ENCODE measurements at places on chromosomes 3 and 15.

- DNase-seq = no peak
Measured at GRCh38 chr15:82656641-82657266, 9.6 kb upstream of the CPEB1 start.

DNA sequence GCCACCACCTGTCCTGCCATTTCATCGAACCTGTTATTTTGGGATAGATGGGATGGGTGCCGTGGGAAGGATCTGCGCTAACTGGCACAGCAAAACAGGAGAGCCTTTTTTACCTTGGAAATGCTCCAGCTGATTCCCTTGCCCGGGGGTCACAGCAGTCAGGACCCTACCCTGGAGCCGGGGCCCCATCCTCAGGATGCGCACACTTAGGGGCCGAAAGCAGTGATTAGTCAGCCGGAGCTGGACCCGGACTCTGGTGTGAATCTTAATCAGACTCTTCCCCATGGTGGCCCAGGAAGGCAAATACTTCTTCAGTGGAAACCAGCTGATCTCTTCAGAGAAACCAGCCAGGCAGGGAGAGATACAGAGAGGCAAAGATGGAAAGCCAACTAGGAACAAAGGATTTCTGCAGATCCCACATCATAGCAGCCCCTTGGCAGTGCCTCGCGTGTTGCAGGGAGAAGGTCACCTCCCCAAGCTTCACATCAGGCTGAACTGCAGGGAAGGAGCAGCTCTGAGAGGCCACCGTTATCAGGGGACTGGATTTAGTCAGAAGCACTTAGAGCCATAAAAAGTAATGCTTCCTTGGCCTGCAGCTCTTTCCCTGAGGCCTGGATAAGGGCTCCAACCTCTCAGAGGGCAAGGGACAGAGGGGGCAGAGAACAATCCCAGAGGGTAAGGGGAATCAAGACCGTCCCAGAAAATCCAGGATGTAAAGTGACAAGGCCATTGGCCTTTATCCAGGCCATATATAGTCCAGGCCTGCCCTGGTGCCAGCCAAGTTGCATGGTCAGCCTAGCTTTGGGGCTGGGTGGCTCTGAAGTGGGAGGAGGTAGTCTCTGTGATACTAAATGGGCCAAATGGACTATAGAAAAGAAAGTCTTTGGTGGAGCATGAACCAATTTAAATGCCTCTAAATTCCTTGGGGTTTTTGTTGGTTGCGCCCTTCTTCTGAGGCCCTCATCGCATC is 52.9 kb downstream of the WDR76 start:
- DNase-seq = no peak

- no peak for DNase-seq
Measured at GRCh38 chr3:64645243-64645642, 42.6 kb downstream of the ADAMTS9 start.

- no peak for DNase-seq
Measured at GRCh38 chr15:75641603-75642002, 1.6 kb upstream of the IMP3 start.

DNA sequence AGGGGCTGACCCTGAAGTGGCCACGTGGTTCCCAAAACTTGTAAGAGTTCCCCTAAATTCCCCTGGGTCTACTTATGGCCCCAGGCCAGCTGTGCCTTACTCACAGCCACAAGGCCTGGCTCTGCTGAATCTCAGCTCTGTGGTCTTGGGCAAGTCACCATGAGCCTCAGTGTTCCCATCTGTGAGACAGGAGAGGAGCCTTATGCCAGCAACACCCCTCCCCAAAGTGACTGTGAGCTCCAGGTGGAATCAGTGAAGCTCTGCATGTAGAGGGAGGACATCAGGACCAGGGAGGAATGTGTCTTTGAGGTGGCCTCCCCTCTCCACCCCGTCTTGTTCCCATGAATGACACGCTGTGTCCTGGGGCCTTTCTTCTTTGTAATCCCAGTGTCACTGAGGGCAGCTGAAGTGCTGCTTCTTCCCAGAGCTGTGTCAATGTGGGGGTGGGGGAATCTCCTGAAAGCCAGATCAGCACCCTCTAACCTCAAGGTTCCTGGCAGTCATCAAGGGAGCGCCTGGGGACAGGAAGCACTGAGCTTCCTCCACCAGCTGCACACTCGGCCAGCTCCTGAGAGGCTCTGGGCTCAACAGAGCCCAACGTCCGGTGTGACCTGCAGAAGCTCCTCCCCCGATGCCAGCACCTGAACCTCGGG is 258.9 kb downstream of the UACA start:
- DNase-seq = no peak

- no peak for DNase-seq
Measured at GRCh38 chr3:158728851-158729250, 3.4 kb downstream of the RARRES1 start.

- no peak for DNase-seq
Measured at GRCh38 chr3:38095669-38096483, 41.1 kb downstream of the ACAA1 start.

DNA sequence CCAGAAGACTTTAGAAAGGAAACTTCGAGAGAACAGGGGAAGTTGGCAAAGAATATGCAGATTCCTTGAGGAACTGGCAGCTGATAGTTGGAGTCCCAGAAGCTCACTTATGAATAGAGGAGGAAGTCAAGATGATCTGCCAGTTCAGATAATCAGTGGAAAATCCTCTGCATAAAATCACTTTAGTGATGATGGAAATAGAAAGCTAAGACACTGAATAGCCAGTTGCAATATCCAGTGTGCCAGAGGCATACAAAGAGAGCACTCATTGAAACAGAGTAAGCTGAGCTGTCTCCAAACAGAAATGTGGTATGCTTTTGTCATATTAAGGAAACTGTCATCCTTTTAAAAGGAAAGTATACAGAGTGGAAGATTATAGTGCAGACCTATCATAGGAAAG is 1207.6 kb downstream of the OTOL1 start:
- DNase-seq = peak; percentile 19

GRCh38 chr3:10775259-10775658 is 40.8 kb upstream of the SLC6A11 start:
- no peak for DNase-seq

GRCh38 chr3:14522768-14523167 is 17.4 kb downstream of the GRIP2 start:
- DNase-seq = no peak

DNA sequence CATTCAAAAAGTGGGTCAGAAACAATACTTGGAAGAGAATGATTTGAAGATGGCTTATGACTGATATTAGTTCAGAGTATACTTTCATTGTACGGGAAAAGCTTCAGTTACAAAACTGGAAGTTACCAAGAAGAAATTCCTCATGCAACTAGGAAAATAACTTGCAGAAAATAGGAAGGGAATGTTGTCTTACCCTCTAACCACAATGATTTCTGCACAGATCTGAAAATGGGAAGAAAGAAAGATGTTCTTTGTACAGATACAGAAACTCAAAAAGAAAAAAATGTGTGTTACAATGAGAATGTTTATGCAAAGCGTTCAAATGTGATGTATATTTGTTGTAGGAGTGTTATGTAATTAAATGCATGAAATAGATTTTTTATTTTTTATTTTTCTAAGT is 3.7 kb downstream of the ZNF280D start:
- DNase-seq = peak; percentile 68

- DNase-seq = no peak
Measured at GRCh38 chr15:97604677-97605076, 355.8 kb upstream of the ARRDC4 start.

DNA sequence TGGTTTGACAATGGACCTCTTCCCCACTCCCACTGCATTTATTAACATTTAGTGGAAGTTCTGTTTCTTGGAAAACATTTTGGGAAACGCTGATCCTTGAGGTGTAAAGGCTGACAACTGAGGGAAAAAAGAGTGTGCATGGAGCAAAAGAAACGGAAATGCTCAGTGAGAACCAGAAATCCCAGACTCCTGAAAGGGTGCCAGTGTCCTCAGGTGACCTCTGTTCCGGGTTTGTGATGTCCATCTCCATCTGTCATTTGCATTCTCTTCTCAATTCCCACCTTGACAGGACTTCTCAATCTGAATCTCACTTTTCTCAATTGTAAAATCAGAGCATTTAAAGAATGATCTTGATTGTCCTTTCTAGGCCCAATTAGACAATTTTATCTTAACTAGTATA is 71.1 kb upstream of the FAM3D start:
- DNase-seq = no peak

- DNase-seq = no peak
Measured at GRCh38 chr3:127637546-127637945, 8.6 kb downstream of the PODXL2 start.

GRCh38 chr3:135014566-135014965 is 219.5 kb downstream of the EPHB1 start:
- no peak for DNase-seq

GRCh38 chr3:10647376-10647775 is 142.0 kb upstream of the ATP2B2 start:
- no peak for DNase-seq

DNA sequence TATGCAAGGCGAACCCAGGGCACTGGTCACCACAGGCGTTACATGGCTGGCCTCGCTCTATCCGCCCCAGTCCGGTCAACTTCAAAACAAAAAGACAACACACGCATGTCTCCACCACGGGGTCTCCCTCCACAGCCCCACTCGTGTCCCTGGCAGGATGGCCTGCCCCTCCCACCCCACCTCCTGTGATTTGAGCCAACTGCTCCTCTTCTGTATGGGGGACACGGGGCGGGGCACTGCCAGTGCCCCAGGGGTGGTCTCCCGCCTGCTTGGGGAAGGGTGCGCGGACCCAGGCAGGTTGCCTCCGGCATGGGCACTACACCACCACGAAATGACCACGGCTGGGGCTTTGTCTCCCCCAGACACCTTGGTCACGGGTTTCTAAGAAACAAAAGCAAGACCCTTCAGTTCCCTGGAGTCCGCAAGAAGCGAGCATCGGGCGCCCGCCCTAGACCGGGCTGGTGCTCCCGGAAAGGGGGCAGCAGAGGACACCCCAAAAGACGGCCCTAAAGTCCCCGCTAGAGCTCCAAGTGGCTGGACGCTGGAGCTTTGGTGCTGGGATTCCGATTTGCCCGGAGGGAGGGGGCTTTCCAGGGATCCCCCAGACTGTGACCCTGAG is 219.3 kb upstream of the PRICKLE2 start:
- no peak for DNase-seq

- no peak for DNase-seq
Measured at GRCh38 chr3:9047452-9048346, 84.4 kb upstream of the RAD18 start.

DNA sequence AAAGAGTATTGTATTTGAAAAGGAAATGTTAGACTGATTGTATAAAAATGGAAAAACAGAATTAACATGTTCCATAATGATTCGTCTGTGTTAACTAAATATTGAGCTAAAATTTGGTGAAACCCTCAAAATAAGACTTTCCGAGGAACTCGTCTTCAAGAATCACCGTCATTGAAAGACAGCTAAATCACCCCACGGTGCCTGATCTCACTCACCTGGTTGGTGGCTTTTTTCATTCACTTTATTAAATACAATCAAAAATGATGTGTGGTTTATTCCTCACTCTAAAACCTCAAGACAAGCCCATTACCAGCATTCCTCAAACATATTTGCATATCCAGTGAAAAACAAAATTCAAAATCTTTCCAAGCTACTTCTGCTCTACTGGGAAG is 153.9 kb downstream of the FOXP1 start:
- DNase-seq = no peak

GRCh38 chr15:46207341-46207740 is 572.5 kb downstream of the SQOR start:
- DNase-seq = no peak

DNA sequence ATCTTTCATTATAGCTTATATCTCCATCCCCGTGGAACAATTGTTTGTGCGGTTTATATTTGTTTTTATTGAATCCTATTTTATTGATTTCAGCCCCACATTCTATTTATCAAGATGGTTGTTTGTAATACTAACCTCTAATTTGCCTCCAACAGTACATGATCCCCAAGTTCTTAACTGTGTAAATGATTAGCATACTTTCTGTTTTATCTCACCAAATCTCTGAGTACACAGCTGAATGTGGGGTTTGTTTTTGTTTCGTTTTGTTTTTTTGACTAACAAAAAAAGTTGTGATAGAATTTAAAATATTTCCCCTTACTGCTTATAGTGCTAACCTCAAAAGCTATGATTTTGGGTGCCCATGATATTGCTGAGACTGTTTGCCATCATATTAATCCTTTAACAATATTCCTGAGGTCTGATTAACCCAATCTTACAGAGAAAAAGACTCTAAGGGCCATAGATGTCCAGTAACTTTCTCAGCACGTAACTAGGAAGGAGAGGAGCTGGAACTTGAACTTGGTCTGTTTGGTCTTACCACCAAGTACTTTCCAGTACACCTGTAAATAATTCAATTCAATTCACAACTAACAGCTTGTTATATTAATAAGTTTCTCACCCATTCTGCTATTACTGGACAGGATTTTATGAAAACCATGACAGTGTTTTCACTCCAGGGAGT is 789.8 kb downstream of the TUSC7 start:
- DNase-seq = no peak

DNA sequence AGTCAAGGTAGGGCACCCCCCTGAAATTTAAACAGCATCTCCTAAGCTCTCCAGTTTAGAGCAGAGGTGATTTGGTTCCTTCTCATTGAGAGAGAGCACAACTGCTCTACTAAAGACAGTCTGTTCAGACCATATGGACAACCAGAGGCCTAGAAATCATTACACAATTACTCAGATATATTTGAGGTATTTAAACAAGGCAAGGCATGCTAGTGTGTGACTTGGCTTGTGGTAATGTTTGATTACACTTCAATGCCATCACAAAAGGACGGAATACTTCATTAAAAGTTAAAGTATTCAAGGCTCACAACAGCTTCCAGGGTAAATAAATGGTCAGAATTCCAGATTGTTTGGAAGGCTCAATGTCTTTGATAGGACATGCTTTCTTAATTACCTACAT is 110.2 kb downstream of the LRTM1 start:
- DNase-seq = no peak

DNA sequence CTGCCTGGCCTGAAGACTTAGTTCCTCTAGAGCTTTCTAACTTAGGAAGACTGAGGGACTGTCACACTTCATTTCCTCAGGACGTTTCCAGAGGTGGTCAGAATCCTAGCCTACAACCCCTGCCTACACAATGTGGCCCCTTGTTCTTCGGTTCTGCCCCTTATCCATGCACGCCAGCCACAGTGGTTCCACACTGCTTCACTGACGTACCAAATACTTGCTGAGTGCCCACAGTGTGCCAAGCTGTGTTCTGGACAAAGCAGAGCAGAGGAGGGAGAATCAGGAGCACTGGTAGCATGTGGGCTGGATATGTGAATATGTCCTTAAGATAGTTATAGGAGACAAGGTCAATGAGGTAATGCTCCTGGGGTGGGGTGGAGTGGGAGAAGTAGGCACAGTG is 70.5 kb upstream of the SAMMSON start:
- DNase-seq = peak; percentile 93

GRCh38 chr3:122260206-122260605 is 64.8 kb upstream of the CSTA start:
- DNase-seq = no peak

DNA sequence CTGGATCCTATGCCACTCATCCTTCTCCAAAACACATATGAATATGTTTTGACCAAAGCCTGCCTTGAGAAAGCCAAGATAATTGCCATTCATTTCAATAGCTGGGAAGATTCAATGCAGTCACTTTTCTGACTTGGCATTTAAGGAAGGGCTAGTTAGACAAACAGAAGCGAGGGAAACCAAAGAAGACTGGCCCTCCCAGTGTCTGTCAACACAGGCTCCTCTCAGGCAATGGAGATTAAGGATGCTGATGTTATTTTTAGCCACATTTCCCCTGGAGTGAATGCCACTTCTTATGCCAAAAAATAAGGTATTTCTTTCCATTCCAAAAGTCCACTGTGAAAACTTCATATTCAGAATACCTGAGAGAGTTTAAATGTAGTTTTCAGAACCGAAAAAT is 101.7 kb downstream of the P3H2 start:
- DNase-seq = no peak

GRCh38 chr3:133447750-133448477 is 48.1 kb downstream of the BFSP2 start:
- no peak for DNase-seq

GRCh38 chr3:51401735-51402134 is 10.7 kb downstream of the RBM15B start:
- no peak for DNase-seq
